ENCODE measurements at places on chromosomes 2 and 18.

- no peak for DNase-seq
These were observed 1.0 kb downstream of the UBR3 start for GRCh38 chr2:169828141-169828811.

DNA sequence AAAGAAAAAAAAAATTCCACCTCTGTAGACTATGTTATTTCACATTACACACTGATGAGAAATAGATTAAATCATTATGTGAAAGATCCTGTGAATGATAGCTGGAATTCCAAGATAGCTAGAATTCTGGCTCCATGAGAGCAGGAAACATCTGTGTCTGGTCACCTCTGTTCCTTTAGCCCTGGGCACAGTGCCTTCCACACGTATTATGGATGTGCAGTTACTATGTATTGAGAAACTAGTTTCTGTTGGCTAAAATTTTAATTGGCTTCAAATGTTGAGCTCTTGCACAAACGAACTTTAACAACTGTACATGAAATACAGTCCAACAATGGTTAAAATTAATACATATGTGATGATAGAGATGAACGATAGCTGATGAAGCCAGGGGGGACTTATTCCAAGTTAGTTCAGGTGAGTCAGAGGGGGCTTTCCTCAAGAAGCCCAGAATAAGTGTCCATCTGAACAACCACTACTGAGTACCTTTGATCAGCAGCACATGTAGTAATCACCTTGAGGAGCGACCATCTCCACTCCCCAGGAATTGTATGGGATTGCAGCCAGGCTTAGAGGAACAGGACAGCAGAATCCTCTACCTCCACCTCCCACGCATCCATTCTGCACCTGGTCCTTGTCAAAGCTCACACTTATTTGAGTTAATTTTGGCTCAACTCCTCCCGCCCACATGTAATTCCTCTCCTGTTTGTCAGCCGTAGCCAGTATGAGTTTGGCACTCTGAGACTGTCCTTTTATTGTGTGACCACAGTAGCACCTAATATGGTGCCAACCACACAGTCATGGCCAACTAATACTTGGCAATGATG lies 68.6 kb downstream of the NABP1 start:
- DNase-seq: no peak

DNA sequence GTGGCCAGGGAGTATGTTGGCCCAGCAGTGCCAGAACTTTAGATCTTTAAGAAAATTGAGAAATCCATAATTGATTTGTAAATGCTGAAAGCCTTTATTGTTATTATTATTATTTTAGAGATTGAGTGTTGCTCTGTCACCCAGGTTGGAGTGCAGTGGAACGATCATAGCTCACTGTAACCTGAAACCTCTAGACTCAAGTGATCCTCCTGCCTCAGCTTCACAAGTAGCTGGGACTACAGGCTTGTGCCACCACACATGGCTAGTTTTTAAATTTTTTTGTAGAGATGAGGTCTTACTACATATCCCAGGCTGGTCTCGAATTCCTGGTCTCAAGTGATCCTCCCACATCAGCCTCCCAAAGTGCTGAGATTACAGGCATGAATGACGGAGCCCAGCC lies 143.2 kb upstream of the CCDC68 start:
- peak; percentile 15 for DNase-seq

DNA sequence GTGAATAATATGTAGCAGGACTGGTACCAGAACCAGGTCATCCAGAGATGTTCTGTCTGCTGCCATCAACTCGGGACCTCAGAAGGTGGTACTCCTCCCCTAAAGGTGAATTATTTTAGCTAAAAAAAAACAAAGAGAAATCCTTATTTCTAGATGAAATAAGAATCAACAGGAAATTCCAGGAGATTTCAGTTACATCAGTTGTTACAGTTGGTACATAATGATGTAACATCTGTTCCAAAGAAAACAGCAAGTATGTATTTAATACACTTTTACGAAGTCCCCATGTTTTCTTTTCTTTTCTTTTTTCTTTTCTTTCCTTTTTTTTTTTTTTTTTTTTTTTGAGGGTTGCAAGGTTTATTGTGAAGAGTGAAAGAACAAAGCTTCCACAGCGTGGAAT lies 33.6 kb upstream of the CD28 start:
- DNase-seq: no peak

GRCh38 chr2:11564816-11565567 lies 31.1 kb downstream of the GREB1 start:
- no peak for DNase-seq

- no peak for DNase-seq
These were observed 69.1 kb downstream of the LRRFIP1 start for GRCh38 chr2:237696461-237696860.

All from NCI-H2107 (cell line).